NCI-H2081 treated with DMSO at 0.1 percent for 48 hours (cell line): ENCODE measurements at places on chromosomes 5 and 9.

DNA sequence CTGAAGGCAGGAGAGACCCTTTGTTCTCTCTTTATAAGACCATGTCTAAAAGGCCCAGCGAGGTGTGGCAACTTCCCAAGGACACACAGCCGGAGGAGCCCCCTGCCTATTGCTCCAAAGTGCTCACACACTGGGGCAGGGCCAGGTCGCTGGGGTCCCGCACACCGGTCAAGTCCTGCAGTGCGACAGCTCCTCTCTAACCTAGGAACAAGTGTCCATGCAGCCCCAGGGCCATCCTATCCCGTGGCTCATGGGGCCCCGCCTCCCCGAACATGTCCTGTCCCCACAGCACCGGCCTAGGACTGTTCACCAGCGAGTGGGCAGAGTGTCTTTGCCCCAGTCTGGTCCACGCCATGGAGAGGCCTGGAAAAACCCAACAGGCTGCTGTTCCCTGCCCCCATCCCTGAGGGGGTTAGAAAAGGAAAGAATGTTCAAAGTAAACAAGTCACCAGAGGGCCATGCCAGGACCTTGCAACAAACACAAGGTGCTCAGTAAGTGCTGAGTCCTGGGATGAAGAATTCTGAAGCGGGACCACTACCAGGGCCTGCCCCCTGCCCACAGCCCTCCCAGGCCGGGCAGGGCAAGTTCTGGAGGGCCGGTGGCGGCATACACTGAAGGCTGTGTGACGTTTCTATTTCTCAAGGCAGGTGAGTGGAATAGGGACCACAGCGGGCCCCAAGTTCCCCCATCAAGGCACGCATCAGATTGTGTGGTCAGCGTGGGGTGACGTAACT lies 938 bp downstream of the NINJ1 start:
- no peak for DNase-seq

- no peak for DNase-seq
Measured at GRCh38 chr5:163245584-163245983, 191.8 kb upstream of the CCNG1 start.

DNA sequence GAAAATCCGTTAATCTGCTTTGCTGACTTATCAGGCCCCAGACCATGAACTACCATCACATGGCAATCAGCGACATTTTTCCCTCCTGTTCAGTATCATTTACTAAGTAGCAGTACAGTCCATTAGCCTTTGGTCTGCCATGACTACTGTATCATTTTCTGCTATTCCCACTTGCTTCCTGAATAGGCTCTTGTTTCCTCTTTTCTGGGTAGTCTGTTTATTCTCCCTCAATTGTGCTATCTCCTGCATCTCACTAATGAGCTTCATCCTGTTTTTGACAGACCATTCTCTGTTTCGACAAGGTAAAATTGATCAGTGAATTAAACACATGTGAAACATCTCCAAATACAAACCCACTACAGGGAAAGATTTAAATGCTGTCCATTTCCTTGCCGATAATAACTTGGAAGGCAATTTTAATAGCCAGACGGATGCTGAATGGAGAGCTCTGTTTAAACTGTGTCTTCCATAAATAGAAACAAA lies 263.5 kb upstream of the ANKRD55 start:
- DNase-seq, result peak; percentile 10

DNA sequence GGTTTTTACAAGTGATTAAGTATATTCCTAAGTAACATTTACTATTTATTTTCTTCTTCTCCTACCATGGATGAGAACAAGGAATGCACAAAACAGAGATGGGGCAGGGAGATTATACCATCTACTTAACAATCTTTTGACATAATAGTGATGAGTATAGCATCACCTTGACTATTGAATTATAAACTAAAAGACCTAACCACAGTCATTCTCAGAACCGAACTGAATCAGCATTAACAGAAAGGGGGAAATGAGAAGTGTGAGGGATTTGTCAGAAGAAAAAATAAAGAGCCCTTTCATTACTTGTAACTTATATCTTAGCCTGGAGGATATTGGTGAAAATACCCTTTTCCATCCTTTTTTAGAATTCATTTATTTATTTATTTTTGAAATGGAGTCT lies 21.9 kb downstream of the OR2Y1 start:
- no peak for DNase-seq

GRCh38 chr9:128824911-128825310 lies 4.7 kb downstream of the SPOUT1 start:
- DNase-seq, result no peak

GRCh38 chr9:108621991-108622855 lies 233.6 kb downstream of the ACTL7B start:
- no peak for DNase-seq

GRCh38 chr5:68318955-68319705 lies 103.6 kb downstream of the PIK3R1 start:
- no peak for DNase-seq

DNA sequence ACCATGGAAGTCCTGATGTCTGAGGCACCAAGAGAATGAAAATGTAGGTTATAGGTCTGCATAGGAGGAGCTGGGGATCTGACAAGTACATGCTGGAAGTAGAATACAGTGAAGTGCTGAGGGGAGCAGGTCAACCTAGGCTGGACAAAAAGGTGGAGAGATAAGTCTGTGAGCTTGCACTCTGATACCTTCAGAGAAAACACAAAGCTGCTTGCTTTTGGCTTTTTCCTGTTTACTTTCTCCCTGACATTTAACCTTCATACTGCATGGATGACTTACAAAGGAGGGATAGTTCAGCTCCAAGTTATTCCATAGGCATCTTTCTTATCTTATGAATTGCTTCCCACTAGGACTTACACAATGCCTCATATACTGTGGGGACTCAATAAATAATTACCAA lies 256.7 kb upstream of the NREP start:
- DNase-seq, result no peak

GRCh38 chr5:60262576-60263295 lies 369.2 kb upstream of the PDE4D start:
- DNase-seq, result no peak

DNA sequence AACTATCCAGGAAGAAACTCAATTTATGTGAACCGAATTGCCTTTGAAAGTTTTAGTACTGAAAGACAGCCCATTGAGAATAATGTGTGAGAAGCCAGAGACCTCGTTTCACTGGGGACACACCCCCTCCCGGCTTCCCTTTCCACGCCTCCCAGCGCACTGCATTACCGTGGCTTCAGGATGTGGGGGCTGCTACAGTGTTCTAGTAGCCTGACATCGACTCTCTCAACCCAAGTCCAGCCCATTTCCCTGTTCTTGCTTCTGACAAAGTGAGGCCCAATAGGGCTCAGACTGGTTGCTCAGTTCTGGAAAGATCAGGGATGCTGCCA lies 3.5 kb downstream of the PAX5 start:
- no peak for DNase-seq

DNA sequence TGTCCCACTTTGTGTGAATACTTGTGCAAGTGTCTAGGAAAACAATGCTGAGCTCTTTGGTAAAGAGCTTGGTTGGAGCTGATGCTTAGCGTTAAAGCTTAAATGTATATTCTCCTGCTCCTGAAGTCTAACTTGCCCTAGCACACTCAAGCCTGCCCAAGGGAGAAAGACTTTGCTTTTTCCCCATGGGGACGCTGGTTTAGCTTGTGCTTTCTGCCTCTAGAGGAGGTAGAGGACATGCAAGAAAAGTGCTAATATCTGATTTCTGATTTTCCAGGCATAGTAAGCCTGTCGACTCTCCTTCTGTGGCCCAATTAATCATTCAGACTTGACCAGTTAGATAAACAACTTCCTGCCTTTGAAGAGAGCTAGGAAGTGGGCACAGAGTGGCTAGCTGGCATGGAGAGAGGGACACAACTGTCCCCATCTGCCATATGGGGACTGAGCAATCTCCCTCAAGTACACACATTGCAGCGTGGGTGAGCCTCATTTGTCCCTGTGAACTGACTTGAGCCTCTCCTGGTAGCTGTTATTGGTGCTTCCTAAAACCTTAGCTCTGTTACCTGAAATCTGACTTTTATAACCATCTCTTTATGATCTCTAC lies 348.4 kb downstream of the BRINP1 start:
- no peak for DNase-seq

DNA sequence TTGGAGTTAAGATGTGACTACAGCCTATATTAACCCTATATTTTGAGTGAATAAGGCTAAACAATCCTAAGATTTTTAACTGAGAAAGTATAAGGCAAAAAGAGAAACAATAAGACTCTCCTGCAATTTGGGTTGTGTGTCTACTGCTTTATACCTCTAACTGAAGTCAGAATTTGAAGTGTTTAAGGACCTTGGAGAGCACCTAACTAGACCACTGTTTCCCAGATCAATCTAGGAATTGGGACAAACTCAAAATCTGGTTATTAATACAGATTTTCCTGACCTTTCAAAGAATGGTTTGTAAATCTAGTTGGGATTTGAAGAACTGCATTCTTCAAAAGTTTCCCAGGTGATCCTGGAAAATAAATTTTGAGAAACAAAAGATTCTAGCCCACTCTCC lies 42.1 kb downstream of the GABRA1 start:
- DNase-seq, result no peak
